LNCaP clone FGC (cell line): ENCODE measurements at places on chromosomes 11 and 22.
A peak's percentile ranks its signal among the peaks of the same experiment; 100 is the strongest.

DNA sequence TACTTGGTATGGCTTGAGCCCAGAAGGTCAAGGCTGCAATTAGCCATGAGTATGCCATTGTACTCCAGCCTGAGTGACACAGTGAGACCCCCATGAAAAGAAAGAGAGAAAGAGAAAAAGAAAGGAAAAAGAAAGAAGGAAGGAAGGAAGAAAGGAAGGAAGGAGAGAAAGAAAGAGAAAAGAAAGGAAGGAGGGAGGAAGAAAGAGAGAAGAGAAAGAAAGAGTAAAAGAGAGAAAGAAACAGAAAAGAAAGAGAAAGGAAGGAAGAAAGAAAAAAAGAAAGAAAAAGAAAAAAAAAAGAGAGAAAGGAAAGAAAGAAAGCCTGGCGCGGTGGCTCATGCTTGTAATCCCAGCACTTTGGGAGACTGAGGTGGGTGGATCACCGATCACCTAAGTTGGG, 77.5 kb downstream of the CSTPP1 start:
- DNase-seq, result no peak

DNA sequence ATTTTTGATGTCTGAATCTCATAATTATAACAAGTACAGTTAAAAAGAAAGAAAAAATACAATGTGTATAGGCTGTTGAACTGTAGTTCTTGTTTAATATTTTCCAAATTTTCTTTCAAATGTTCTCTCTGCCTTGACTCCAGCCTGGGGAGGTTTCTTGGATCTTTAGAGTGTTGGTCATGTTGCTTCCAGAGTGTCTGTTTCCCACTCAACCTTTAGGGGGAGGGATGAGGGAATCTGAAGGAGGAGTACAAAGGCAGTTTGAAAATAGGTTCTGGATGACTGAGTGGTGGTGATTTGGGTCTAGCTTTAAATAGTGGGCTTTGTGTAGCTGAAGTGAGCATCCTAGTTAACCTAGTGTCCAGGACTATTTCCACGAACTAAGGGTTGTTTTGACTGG, 2.0 kb downstream of the CTNND1 start:
- DNase-seq, result no peak

DNA sequence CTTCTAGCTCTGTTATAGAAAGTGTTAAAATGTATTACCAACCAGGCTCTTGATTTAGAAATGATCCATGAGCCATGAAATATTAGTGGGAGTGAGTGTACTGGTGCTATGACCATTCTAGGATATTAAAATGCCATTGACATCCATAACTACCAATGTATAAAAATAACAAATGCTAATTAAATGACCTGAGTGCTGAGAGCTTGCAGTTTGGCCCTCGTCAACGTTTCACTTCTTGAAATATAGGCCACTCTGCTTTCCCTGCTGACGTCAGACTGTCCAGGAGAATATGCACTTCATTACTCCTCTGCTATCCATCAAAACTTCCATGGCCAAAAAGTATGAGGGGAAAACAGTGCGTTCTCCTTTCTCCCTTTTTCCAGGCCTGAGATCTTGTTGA, 563.1 kb downstream of the METTL15 start:
- no peak for DNase-seq

GRCh38 chr11:61162092-61162941, 1.1 kb upstream of the VPS37C start:
- DNase-seq, result no peak

DNA sequence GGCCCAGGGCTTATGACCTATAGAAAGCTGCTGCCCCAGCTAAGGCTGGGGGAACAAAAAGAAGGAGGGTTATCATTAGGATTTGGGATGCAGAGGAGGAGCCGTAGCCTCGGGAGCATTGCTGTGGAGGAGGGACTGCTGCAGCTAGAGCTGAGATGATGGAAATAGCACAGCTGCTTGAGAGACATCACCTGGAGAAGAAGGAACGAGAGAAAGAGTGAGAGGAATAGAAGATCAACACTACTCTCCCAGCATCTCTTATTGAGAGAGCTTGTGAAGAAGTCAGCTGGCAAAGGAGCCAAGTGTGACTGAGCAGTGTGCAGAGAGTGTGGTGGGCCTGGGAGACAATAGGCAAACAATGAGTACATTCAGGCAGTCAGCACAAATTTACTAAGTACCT, 100.7 kb upstream of the PLET1 start:
- DNase-seq, result no peak

DNA sequence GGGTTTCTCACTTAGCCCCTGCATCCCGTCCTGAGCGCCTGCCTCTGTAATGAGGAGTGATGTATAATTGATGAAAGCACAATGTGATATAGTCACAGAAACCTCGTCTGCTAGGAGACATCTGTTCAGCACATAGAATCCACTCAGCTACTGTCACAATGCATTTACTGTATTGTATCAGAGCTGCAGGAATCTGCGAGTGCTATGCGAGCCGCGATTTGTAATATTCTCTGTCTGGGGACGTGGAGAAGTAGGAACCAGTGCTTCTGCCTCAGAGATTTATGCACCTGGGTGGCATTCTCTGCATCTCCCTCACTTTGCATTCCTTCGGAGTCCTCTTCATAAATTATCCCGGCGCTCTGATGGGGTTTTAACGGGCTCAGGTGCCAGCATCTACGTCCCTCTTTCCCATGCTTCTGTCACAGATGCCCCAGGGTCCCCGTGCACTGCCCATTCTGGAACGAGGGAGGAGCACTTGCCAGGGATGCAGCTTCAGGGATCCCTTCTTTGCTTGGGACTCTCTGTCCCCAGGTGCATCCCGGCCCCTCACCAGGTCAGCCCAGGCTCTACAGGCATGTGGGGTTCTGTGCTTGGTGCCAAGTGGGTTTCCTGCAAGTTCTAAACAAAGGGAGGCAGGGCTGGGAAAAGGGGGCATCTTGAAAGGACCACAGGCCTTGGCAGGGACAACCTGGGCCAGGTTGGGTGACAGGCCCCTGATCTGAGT, 205.5 kb downstream of the DSCAML1 start:
- no peak for DNase-seq

DNA sequence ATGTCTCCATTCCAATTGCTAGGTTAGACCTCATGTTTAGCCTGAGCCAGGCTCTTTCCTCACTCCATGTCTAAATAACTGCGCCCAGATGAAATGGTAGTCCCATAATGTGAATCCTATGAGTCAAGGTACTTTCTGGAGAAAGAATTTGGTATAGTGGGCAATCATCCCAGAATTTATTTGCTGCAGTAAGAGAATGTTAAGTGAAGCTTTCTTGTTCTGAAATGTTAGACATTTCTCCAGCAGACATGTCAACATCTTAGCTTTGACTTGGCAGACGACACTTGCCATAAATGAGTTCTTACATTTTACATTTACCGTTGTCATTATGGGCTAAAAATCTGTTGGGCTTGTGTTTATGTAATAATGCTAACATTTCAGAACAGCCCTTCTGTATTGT, 165.2 kb downstream of the PGR start:
- no peak for DNase-seq

- no peak for DNase-seq
Measured at GRCh38 chr11:8040921-8041285, 40.1 kb upstream of the TUB start.

DNA sequence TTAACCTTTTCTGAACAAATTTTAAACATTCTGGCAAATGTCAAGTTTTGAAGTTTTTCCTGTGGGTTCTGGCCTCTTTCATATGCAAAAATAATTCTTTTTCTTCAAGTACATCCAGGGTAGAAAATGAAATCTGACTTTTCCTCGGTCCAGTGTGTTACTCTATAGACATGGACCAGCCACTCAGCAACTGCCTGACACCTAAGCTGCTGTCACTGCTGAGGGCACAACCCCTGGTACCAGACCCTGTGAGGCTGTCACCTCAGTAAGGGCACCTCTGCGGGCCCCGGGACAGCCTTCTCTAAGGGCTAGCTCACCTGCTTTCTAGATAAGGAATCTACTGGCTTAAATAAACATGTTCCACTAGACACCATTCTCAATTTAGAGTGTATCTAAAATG, 33.8 kb downstream of the PPIL2 start:
- DNase-seq, result no peak

- no peak for DNase-seq
Measured at GRCh38 chr11:798093-798713, at the start of gene SLC25A22. TSS of gene SLC25A22 (minus strand) at chr11:798281. CDS start at chr11:795006, 3,275 bp downstream.

DNA sequence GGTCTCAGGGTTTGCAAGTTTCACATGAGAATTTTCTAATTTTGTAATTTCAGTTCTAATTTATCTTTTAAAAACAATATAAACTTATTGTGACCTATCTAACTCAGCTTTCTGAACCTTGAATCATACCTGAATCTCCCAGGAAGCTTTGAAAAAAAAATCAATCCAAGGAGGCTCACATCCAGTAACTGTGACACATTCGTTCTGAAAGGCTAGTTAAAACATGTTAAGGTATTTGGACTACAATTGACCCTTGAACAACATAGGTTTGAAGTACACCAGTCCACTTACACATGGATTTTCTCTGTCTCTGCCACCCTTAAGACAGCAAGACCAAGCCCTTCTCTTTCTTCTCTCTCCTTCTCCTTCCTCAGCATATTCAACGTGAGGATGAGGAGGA, 40.0 kb downstream of the DDI1 start:
- no peak for DNase-seq

- DNase-seq, result no peak
Measured at GRCh38 chr11:57457643-57458023, 2.7 kb upstream of the RTN4RL2 start.

- DNase-seq, result no peak
Measured at GRCh38 chr11:130139401-130139800, 20.2 kb upstream of the ST14 start.

DNA sequence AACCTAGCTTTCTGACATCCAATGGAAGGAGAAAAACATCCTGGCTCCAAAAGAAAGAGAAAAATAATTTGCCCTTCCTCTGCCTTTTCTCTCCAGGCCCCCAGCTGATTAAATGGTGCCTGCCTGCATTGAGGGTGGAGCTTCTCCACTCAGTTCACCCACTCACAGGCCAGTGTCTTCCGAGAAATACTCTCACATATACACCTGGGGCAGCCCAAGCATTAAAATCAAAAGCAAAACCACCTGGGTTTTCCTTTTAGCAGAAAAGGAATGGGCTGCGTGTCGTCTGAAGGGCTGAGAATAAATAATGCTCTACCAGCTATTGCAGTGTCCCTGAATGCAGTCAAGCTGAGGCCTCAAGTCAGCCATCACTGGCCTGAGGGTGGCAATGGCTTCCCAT, 1143.8 kb upstream of the TENM4 start:
- DNase-seq, result no peak

- no peak for DNase-seq
Measured at GRCh38 chr11:62832336-62833234, at the start of gene TEX54. TSS of gene TEX54 (minus strand) at chr11:62832841.

DNA sequence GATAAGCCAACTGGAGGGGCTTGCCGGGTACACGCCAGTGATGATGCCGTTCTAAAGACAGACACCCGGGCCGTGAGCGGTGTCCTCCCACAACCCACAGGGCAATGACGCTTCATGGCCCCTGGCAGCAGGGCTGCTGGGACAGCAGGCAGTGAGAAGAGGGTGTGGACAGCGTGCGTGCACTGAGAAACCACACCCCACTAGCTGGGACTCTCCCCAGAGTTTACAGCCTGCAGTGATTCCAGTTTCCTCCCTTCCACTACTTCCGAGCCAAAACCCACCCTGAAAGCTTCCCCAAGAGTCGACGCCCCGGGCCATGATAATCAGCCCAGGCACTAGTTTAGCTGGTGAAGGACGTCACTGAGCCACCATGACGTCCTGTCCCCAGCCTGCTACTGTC, 29.2 kb downstream of the CPT1A start:
- DNase-seq, result no peak

- DNase-seq, result no peak
Measured at GRCh38 chr22:50167689-50168489, 2.6 kb upstream of the PANX2 start.

DNA sequence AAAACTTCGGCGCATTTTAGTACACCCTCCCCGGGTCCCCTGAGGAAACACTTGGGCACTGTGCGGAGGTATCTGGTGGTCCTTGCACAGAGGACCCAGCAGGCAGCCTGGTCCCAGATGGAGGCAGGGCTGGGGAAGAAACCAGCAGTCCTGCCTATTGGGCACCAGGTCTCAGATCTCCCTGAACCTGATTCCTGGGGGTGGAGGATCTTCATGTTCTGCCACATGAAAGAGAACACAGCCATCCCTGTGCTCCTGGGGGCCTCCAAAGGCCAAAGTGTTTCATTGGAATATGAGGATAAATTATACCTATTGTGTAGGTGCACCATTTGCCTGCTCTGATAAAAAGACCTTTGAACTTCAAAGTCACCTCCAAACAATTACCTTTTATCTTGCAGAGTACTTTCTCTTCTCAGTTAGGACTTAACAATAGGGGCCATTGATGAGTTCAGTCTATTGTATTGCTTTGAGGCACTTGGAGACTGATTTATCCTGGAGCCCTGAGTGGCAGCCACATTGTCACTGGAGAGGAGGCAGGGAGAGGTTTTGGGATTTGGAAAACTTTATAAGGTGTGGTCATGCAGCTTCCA, 1.8 kb downstream of the RCN1 start:
- DNase-seq, result no peak

DNA sequence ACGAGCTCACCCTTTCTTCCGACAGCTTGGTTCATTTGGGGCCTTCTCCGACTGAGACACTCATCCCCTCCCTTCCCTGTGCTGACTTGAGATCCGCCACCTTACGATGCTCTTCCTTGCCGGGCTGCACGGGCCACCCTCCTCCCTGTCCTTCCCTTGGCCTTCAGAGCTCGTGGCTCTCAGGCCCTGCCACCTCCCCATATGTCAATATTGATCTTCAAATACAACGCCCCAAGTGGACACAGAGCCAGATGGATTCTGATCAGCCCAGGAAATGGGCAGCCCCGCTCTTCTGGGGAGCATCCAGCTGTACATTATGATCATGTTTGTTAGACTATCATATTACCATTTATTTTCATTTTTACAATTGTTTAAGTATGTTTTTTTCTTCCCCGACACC, 812.8 kb downstream of the TBC1D22A start:
- peak; percentile 45 for DNase-seq

DNA sequence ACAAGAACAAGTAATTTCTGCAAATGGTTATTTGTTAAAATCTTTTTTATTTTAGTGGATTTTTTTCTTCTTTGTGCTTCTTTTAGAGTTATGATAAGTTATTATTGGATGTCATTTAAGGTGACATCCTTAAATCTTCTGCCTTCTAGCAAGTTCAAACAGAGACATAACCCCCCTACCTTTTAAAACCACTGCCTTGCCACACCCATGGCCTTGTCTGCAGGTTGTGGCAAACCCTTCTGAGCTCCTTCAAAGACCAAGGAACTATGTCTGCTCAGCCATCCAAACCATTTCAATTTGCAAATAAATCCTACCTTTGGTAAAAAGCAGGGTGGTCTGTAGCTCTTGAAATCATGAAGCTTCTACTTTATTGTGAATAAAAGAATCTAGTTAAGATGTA, 241.6 kb downstream of the FAM76B start:
- no peak for DNase-seq

- no peak for DNase-seq
Measured at GRCh38 chr11:2139123-2139521, at the start of gene IGF2. TSS of gene IGF2 (minus strand) at chr11:2139389. CDS start at chr11:2135523, 3,866 bp downstream.

DNA sequence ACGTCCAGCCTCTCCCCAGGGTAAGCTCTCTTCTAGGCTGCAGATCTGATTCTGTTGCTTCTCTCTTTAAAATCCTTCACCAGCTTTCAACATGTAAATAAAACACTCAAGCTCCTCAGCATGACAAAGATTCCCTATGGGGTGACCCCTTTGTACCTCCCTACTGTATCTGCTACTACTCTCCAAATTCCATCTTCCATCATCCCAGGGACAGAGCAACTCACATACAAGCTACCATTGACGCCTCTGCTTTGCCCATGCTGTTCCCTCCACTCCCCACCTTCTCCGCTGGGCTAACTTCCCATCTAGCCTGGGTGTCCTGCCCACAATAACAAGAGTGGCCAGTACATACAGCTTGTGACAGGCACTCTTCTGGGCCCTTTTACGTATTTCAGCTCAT, 207.5 kb upstream of the ZBED5 start:
- no peak for DNase-seq
